ENCODE measurements at places on chromosomes 2 and 18.

GRCh38 chr2:219515874-219516629 is 1.8 kb downstream of the ASIC4 start:
- no peak for DNase-seq

DNA sequence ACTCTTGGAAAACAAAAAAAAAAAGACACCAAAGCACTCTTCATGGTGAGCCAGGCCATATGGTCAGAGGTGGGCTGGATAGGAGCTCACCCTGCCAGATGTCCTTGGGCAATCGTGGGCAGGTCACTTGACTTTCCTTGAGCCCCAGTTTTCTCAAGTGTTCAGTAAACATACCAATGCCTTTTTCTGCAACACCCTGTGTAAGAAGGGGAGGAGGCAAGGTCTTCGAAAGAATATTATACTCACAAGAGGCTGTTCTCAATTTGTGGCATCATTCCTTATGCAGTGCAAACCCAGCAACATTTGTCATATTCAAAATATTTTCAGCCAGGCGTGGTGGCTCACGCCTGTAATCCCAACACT is 22.9 kb upstream of the TMEM87B start:
- DNase-seq: peak; percentile 93

DNA sequence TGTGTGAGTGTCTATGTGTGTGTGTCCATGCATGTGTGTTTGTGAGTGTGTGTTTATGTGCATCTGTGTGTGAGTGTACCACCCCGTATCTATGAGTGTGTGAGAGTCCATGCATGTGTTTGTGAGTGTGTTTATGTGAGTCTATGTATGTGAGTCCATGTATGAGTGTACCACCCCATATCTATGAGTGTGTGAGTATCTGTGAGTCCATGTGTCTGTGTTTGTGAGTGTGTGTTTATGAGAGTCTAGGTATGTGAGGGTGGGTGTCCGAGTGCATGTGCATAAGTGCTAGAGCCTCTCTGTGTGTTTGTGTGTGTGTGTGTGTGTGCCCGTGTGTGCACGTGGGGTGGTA is 86.0 kb upstream of the ATG16L1 start:
- DNase-seq: no peak

GRCh38 chr2:160609346-160609745 is 115.7 kb upstream of the RBMS1 start:
- DNase-seq: no peak

DNA sequence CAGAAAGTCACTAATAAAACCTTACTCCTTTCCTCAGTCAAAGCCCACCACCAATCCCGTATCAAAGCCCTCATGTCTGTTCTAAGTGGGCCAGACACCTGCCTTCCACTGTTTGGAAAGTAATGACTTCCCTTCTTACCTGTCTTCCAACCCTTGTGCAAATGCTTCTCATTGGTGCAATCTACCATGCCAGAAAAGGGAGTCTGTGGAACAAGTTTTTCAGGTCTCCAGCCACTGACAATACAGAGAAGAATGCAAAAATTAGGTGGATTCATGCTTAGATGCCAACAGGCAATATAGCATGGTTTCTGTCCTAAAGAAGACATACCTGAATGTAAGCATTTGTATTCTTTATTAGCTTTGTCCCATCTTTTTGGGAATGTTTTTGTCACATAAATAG is 1140.6 kb upstream of the LRRTM1 start:
- DNase-seq: no peak

GRCh38 chr2:143802871-143803650 is 673.8 kb downstream of the ARHGAP15 start:
- no peak for DNase-seq

DNA sequence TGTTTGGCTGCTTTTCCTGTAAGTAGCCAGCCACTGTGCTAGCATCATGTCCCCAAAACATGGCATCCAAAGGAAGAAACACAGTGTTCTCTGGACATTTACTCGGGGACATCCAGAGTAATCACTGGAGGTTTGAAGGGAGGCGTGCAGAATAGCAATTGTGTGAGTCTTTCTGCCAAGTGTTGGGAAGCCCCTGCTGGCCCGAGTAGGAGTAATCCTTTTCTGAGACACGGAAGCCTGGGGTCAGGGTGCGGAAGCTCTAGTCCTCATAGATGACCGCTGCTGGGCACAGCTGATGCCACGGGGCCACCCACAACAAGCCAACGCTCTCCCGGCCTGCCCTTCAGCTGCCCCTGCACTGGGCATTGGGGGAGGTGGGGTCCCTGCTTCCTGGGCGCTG is 24.8 kb upstream of the HDAC4 start:
- no peak for DNase-seq

DNA sequence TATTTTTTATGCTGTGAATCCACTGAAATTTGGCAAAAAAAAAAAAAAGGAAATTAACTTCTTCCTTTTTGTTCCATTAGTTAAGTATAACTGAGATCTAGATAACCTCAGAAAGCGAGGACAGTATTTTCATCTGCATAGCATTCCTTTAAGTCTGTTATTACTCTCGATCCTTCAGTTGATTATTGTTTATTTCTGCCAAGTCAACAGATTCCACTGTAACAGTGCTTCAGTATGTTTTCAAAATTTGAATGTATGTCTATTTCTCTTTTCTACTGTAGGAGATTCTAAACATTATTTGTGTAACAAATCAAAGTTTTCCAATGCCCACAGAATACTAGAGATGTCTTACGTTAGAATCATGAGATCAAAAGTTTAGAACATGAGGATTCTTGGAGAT is 133.1 kb upstream of the RGPD4 start:
- no peak for DNase-seq

- DNase-seq: no peak
Observed at GRCh38 chr2:105522645-105523044, 123.8 kb upstream of the FHL2 start.

- DNase-seq: no peak
Observed at GRCh38 chr2:136020831-136021230, 35.4 kb upstream of the DARS1 start.

GRCh38 chr2:207048416-207048815 is 109.1 kb downstream of the CPO start:
- DNase-seq: no peak

DNA sequence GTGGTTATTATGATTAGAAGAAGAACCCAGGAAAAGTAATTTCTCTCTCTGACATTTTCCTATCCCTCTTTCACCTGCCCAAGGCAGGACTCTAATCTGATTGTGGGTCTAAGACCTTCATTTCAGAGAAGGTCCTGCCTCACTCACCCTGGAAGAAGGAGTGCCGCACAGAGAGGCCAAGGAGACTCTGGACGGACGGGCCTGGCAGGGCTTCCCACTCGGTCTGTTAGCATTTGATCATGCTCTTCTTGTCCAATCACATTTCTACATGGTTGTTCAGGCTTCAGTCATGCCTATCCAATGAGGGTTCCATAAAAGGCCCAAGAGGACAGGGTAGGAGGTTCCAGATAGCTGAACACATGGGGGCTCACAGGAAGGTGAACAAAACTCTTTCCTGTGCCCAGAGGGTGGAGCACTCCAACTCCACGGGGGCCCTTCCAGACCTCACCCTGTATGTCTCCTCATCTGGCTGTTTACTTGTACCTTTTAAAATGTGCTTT is 27.0 kb downstream of the ZNF892 start:
- no peak for DNase-seq

DNA sequence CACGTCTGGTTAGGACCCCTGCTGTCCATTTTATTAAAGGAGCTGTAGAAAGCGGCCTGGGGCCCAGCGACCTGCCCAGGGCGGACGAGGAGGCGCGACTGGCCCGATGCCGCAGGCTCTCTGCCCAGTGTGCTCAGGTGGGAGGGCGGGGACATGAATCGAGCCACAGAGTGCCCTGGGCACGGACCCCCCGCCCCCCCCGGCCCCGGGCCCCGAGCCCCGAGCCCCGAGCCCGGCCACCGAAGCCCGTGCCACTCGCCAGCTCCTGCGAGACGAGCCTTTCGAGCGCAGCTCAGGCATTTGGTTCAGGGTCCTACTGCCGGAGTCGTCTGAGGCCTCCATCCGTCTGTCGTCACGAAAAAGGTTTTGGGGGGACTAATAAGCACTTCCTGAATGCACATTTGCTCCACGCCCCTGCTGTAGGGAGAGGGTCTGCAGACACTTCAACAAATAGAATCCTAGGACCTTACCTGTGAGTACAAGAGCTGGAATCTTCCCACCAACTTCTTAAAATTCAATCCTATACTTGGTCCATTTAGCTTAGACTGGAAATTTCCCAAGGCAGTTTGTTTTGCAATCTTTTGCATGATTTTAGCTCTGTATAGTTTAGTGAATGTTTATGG is 602 bp upstream of the ADAM17 start:
- DNase-seq: no peak

GRCh38 chr2:230946429-230947234 is 21.6 kb upstream of the GPR55 start:
- no peak for DNase-seq

- DNase-seq: no peak
Observed at GRCh38 chr2:240013343-240013742, 11.8 kb downstream of the NDUFA10 start.

DNA sequence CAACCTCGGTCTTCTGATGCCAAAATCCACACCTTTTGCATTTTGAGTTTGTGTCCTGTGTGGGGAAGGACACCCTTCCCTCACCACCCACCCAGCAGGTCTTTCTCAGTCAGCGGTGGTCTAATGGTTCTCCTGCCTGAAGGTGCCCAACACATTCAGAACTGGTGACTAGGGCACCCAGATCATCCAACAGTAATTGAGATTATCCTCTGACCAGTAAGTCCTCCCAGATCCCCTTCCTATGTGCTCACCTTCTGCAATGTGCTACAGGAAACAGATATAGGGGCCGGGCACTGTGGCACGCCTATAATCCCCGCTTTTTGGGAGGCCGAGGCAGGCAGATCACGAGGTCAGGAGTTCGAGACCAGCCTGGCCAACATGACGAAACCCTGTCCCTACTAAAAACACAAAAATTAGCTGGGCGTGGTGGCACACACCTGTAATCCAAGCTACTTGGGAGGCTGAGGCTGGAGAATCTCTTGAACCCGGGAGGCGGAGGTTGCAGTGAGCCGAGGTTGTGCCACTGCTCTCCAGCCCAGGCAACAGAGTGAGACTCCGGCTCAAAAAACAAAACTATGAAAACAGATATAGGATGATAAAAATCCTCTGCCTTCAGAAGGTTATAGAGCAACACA is 56.2 kb downstream of the REEP1 start:
- no peak for DNase-seq

- no peak for DNase-seq
Observed at GRCh38 chr2:54271189-54271588, 15.2 kb upstream of the TSPYL6 start.

All from NCI-H524 (cell line).